Hematopoietic multipotent progenitor cell (in vitro differentiated cells): ENCODE measurements at places on chromosomes 13 and 19. TPM values are rescaled to one million over a fixed set of nuclear protein-coding genes. Genes with fewer than 3 reads are reported as not detected.

DNA sequence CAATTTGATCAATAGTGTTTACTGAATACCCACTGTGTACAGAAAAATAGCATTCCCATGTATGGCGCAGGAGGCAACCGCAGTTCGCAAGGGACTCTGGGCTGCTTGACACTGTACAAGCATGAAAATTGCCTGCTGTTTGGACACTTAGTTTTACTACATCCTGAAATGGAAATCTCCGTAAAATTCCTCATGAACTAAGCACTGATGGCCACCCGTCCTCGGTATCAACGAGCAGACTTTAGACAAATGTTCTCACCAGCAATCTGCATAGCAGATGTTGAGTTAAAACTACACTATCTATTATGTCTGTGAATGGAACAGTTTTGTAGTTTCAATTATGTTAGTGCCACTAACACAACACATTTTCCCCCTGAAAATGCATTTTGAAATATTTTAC lies 294.7 kb downstream of the DCLK1 start:
- no peak for DNase-seq

DNA sequence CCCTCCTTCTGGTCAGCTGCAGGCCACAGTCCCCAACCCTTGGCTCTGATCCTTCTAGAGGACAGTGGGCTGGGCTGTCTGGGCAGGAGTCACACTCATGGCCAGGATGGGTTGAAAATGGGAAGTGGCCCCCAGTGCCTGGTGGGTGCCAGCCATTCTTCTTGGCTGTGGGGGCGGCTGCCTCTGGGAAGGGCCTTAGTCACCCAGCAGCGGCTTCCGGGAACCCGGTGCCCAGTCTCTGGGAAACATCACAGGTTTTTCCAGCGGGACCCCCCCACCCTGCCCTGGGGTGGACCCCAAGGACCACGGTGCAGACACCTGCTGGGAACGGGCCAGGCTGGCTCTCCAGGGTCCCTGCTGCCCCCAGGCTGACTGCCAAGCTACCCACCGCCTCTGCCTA lies 27.3 kb upstream of the SLC7A10 start:
- DNase-seq = no peak

GRCh38 chr13:26423629-26424028 lies 133.9 kb upstream of the WASF3 start:
- no peak for DNase-seq

GRCh38 chr19:1237754-1238368 lies at the start of gene CBARP:
TSS of gene CBARP (minus strand) at chr19:1238005. CDS start at chr19:1236100, 1,905 bp downstream.
- DNase-seq = no peak

DNA sequence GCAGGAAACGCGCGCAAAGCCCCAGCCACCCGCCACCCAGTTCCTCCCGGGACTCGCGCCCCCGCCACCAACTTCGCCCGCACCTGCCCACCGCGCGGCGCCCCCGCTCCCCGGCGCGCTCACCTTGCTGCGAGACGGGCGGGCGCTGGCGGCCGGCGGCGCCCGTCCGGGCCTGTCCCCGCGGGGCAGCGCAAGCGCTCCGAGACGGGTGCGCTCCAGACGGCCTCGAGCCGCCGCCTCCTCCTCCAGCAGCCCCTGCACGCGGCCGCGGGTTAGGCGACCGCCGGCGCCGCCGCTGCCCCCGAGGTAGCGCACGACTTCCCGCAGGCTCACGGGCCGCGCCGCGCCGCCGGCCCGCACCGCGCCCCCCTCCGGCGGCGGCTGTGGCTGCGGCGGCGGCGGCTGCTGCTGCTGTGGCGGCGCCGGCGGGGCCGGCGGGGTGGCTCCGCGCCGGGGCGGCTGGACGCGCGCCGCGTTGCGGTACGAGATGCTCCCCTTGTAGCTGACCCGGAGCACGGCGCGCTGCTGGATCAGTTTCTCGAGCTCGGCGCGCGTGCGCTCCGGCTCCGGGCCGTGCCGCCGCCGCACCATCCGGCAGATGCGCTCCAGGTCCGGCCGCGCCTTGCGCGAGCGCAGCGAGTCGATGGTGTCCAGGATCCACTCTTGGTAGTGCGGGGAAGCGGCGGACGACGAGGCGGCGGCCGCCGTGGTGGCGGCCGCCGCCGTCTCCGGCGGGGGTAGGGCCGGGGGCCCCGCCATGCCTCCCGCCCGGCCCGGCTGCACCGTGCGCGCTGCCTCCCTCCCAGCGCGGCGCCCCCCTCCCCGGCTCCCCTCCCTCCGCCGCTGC lies 666 bp downstream of the SAMD1 start:
- no peak for DNase-seq

- no peak for DNase-seq
These were observed 284.5 kb downstream of the KCNRG start for GRCh38 chr13:50299546-50300249.

DNA sequence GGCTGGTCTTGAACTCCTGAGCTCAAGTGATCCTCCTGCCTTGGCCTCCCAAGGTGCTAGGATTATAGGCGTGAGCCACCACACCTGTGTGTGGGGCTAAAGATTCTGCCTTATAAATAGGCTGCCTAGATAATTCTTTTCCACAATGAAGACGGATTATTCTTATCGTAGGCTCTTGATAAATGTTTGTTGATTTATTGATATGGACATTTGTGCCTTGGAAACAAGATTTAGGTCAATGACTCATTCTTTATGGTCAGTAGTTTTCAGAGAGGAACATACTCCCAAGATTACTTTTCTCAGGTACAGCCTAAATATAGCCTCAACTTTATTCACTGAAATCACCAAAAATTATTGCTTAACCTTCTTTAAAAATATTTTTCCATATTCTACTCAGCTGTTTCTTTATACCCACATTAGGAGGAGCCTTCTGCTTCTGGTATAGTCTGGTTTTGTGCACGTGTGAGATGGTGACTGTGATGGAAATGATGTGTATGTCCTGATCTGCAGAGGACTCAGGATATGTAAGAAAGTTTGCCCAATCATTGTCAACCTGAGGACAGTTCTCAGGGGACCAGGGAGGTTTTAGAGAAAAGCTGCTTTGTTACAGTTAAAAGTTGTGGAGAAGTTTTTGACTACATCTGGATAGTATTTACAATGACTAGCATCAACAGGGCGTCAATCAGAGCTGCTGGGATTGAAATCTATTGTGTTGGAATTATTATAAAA lies 208.9 kb downstream of the DNAJC15 start:
- DNase-seq = no peak

- no peak for DNase-seq
These were observed 3.0 kb downstream of the WASF3 start for GRCh38 chr13:26560456-26560855.

DNA sequence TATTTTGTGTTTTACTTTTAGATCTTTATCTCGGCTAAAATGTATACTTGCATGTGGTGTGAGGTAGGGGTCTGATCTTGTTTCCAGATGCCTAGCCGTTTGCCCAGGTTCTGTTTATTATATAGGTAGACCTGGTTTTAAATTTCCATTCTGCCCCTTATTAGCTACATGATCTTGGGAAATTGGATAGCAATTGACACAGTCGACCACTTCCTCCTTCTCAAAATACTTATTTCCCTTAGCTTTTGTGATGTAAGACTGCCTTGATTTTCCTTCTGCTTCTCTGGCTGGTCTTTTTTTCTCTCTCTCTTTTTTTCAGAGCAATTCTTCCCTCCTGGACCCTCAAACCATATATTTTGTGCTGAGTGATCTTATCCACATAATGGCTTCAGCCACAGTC lies 3.0 kb upstream of the PGLYRP1 start:
- DNase-seq = no peak

- no peak for DNase-seq
These were observed 39.2 kb upstream of the CYP2A7 start for GRCh38 chr19:40921005-40921897.

GRCh38 chr13:47036294-47037008 lies 139.6 kb upstream of the HTR2A start:
- no peak for DNase-seq

DNA sequence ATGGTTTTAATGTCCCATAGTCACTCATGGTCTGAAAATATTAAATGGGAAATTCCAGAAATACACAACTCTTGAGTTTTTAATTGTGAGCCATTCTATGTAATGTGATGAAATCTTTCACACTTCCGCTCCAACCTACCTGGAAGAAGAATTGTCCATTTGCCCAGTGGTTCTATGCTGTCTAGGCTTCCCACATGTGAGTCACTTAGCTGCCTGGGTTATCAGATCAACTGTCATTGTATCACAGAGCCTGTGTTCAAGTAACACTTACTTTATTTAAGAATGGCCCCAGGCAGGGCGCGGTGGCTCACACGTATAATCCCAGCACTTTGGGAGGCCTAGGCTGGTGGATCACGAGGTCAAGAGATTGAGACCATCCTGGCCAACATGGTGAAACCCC lies 1450.5 kb downstream of the EFNB2 start:
- DNase-seq = no peak

- DNase-seq = peak; percentile 80
These were observed at the start of gene SLITRK1 for GRCh38 chr13:83881917-83882605. TSS of gene SLITRK1 (minus strand) at chr13:83882474. CDS start at chr13:83881507, 967 bp downstream.

DNA sequence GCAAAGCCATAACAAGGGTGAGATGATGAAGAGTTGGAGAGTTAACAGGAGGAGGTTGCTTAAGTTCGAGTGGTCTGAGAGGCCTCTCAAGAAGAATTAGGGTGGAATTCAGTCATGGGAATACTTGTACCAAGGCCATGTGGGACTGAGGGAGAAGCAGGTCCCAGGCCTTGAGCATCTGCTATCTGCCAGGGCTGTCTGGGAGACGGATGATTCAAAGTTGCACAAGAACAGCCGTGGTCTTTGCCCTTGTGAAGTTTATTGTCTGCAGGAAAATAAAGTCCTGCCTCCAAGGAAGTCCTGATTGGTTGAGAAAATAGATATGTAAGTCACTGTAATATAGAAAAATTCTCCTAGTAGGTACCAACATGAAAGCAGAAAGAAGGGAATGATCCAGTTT lies 178.8 kb upstream of the RFC3 start:
- no peak for DNase-seq

DNA sequence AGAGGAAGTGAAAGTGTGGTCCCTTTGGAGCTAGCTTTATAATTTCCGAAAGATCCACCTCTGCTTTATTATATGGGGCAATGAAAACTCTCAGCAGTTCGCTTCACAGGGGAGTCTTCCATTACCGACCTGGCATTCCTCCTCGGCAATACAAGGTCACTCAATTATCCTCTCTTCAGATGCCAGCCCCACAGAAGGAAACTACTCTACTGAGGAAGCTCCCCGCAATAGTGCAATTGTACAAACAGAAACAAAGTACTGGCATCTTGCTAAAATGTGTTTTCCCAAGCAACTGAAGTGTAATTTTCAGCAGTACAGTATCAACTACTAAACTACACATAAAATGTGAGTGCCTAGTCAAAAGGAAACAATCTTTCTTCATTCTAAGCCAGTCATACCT lies 702.0 kb downstream of the PCDH9 start:
- no peak for DNase-seq

GRCh38 chr13:33146843-33147611 lies 130.8 kb downstream of the KL start:
- no peak for DNase-seq

GRCh38 chr13:43086181-43086580 lies 62.8 kb downstream of the DNAJC15 start:
- DNase-seq = no peak

- no peak for DNase-seq
These were observed 25.1 kb upstream of the MYDGF start for GRCh38 chr19:4695224-4695731.

- peak; percentile 75 for DNase-seq
These were observed 9.4 kb downstream of the SIRT6 start for GRCh38 chr19:4172861-4173473.

- no peak for DNase-seq
These were observed 45.6 kb downstream of the ZNF283 start for GRCh38 chr19:43872547-43873336.

DNA sequence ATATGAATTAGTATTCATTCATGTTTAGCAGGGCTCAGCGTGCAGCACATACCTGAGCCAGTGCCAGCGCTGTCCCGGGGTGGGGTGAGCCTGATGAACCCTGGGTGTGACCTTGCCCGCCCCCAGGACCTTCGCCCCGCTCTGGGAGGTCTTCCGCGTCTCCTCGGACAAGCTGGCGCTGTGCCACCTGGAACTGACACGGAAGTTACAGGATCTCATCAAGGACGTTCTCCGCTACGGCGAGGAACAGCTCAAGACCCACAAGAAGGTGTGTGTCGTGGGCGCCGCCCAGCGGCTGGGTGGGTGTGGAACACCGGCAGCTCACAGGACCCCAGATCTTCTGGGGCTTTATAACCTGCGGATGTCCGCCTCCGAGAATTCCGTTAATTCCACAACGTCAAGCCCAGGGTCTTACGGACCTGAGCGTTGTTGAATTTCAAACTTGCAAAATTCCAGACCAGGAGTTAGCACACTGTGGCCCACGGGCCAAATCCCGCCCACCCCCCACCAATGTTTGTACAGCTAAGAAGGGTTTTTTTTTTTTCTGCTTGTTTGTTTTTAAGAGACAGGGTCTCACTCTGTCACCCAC lies 15.4 kb downstream of the FCHO1 start:
- peak; percentile 88 for DNase-seq

DNA sequence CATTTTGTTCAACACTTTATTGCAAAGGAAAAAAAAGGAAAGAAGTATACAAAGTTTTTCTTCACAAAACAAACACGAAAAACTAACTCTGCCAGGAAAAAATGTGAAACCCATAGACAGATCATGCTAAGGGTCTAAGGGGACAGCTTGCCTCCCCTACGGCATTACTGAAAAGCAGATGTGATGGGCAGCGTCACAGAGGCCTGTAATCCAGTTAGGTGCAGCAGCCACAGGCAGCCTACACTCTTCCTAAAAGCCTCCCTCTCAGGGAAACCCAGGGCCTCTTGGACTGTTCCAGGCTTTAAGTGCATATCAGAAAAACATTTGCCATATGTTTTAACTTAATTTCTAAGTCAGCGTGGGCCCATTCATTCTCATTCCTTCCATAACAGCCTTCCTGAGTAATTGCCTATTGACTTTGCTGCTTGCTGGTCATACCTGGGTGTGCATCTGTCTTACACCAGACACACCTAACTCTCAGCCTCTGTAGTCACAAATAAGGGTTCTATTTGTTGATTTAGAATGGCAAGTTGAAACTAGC lies 135.7 kb upstream of the SERP2 start:
- no peak for DNase-seq

- DNase-seq = no peak
These were observed 4.7 kb downstream of the AKT1S1 start for GRCh38 chr19:49872245-49873128.

PNMA8B gene
- 0.81 TPM for total RNA-seq

ACER1 gene
- under 0.01 TPM for total RNA-seq

ELSPBP1 gene
- not detected for total RNA-seq

EHD2 gene
- 51.7 TPM for total RNA-seq

DDX39A gene
- 128 TPM for total RNA-seq

CEACAM20 gene
- not detected for total RNA-seq

FARP1 gene
- 0.27 TPM for total RNA-seq

NOTCH3 gene
- 7.5 TPM for total RNA-seq

THSD1 gene
- total RNA-seq = 1.1 TPM

LHB gene
- total RNA-seq = not detected
